ENCODE measurements at places on chromosomes 4 and X.

DNA sequence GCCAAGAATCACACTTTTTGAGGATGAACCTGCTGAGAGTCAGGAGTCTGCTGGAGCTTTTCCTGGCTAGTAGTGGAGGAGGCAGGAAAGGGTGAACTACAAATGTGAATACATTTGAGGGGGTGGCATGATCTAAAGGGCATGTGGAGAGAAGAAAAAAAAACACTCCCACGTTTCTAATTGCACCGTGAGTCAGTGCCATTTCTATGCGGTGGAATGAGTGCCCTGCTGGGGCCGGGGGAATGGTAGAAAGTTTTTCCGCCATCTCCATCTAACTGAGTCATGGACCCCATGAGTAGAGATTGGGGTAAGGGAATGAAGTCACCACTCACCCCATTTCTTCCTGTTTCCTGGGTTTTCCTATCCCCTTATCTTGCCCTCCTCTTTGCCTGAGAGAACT, 19.8 kb downstream of the BEX3 start:
- no peak for DNase-seq

DNA sequence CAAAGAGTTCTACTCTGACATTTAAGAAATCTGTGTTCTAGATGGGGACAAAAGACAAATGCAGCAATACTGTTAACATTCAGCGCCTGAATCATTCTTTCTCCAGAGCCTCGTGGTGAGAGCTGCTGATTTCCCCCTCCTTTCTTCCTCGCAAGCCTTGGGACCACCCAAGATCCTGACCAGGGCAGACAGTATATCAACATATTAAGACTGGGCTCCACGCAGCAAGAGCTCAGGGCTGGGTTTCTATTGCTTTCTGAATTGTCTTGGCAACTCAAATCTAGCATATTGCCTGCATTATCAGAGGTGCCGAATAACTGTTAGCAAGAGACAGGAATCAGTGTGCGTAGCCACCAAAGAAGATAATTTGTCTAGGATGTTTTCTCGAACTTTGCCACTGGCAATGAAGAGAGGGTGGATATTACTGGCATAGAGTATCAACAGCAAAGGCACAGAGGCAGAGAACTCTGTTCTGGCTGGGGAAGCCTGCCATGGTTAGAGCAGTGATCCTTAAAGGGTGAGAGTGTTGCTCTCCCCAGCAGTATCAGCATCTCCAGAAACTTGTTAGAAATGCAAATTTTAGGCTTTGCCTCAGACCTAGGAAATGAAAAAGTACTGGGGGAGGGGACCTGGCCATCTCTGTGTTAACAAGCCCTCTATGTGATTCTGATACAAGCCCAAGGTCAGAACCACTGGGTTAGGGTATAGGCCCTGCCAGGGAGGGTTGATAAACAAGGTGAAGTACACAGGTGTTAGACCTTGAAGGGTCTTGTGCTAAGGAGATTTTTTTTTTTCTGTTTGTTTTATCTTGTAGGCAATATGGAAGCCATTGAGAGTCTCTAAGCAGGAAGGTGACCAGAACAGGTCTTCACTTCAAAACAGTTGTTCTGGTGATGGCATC, 46.2 kb upstream of the MID1IP1 start:
- no peak for DNase-seq

- no peak for DNase-seq
These were observed 111.6 kb downstream of the BTC start for GRCh38 chr4:74682567-74683359.

GRCh38 chr4:185845966-185846365, 34.0 kb upstream of the SORBS2 start:
- DNase-seq: no peak

DNA sequence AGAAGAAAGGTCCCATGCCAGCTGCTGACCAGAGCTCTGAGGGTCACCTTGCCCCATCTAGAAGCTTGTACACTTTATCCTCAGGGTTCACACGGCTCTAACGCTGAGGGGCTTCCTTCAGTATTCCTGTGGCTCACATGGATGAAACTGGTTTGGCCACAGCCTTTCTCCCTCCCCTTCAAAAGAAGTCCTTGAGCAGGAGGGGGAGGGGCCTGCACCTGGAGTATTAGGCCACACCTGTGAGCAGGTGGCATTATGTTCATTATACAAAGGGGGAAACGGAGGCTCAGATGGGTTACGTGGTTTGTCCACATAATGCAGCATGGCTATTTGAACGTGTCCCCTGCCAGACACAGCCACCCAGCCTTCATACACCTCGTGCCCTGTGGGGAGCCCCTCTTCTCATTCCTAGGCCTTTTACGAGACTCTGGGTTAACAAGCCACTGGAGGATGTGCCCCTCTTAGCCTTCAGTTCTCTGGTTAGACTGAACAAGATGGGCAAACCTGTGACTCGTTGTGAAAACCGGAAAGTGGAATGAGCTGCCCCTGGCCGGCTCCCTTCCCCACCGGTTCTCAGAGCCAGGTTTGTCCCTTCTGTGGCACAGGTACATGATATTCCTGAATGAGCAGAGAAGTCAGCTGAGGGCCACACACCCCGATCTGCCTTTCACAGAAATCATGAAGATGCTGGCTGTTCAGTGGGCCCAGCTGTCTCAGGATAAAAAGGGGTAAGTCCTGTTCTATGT, 27.2 kb upstream of the JAKMIP1 start:
- no peak for DNase-seq

DNA sequence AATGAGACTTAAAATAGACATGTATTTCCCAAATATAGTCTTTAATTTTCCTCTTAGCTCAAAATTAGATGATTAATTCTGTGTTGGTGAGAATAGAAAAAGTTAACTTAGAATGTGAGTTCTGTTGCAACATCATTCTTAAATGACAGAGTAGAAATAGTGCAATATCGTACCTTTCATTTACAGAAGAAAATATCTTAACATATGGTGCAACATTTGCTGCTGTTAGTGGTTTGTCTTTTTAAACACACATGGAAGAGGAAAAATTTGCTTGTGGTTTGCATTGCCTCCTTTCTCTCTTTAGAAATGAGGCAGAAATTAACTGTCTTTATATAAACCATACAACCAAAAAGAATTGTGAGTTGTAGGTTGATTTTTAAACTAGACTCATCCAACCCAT, 39.3 kb upstream of the FHDC1 start:
- DNase-seq: no peak

DNA sequence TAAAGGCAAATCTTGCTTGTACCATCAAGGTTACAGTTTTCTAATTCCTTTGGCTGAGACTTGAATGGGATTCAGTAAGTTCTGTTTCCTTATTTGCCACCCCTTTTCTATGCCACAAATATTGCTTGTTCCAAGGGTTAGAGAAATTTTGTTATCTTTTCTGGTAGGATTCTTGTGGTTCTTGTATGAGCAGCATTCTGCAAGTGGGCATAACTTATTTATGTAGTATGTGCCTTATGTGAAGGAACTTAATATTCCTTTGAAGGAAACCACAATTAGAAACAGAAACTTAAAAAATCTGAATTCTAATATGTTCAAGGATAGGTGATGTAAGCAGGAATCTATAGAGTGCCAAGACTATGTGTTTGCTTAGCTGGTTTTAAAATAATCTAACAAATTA, 53.1 kb upstream of the TSPAN5 start:
- no peak for DNase-seq

DNA sequence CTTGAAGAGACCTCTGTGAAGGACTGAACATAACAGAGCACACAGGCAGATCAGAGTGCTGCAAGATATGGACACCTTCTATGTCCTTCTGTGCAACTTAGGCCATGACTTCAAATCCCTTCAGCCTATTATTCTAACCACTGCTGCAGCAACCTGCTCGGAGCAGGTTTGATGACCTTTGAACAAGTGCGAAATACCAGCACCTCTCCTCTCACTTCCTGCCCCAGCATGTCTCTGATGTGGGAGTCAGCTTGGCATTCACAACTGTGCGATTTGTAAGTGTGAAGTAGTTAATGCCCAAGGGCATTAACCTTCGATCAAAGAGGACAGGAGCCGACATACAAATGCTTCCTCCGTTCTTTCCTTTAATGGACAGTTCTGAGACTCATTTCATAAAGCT, 1.6 kb upstream of the EXOC1 start:
- DNase-seq: no peak

DNA sequence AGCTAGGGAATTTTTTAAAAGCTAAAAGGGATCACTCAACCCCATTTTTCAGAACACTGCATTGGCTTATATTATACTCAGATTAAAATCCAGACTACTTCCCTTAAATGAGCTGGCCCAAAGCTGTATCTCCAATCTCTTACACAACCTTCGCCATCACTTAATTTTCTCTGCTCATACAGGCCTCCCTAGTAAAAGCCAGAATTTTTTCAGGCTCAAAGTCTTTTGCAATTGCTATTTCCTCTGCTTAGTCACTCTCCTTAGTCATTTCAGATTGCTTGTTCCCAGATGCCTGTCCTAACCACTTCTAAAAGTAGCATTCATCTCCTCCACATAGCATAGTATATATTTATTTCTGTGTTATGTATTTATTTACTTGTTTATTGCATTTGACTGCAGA, 1587.9 kb upstream of the ADGRL3 start:
- no peak for DNase-seq

GRCh38 chr4:102717448-102718092, 43.2 kb downstream of the MANBA start:
- DNase-seq: no peak

GRCh38 chr4:184142121-184143000, 75.3 kb downstream of the ENPP6 start:
- DNase-seq: no peak

DNA sequence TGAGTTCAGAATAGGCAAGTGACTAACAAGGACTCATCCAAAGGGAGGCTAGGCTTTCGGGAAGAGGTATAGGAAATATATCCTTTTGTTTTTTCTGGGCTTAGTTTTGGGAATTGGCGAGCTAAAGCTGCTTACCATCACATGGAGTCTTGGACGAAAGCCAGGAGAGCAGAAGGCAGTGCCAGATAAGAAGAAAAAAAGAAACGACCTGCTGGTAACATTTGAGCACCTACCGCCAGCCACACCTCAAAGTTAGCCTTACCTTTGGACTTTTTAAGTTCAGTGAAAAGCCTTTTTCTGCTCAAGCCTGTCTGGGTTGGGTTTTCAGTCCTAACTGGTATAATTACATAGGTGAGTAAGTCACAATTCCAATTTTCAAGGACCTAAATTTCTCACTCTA, 85.1 kb upstream of the LCORL start:
- no peak for DNase-seq

DNA sequence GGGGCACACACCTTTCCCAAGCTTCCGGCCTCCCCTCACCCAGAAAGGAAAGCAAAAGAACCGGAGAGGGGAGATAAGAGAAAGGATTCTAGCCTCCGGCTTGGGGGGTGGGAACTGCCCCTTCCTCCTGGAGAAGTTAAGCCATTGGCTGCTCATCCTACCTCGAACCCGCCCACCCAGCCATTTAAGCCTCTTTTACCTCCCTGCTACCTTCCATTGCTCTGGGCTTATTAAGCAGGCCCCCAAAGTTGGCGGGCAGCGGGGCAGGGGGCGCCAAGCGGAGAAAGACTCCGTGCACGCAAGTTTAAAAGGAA, 2.3 kb downstream of the MAML3 start:
- peak; percentile 89 for DNase-seq

- no peak for DNase-seq
These were observed at the start of gene GABRG1 for GRCh38 chr4:46123913-46124755. Gene GABRG1 (minus strand): TSS chr4:46124054. CDS start chr4:46123913, 141 bp downstream.

DNA sequence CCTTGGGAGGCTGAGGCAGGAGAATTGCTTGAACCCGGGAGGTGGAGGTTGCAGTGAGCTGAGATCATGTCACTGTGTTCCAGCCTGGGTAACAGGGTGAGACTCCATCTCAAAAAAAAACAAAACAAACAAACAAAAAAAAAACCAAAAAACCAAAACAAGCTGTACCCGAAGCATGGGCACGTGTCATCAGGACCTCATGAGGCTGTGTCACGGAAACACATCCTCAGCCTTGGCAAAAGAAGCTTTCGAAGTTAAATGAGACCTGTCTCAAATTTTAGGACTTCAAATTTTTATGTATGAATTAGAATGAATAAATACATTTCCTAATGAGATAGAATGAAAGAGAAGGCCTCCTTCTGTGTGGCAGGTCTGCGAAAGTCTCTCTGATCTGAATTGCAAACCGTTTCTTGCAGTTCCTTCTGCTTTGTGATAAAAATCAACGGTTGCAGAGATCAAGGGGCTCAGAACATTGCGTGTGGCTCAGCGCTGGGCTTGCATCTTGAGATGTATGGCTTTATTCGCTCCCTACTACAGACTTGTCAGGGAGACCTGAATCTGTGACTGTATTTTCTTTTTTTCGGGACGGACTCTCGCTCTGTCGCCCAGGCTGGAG, 19.5 kb upstream of the CRLF2 start:
- DNase-seq: peak; percentile 20

GRCh38 chrX:24925430-24925829, 90.3 kb downstream of the ARX start:
- DNase-seq: no peak

- no peak for DNase-seq
These were observed 14.8 kb downstream of the ARHGEF6 start for GRCh38 chrX:136765821-136766356.

DNA sequence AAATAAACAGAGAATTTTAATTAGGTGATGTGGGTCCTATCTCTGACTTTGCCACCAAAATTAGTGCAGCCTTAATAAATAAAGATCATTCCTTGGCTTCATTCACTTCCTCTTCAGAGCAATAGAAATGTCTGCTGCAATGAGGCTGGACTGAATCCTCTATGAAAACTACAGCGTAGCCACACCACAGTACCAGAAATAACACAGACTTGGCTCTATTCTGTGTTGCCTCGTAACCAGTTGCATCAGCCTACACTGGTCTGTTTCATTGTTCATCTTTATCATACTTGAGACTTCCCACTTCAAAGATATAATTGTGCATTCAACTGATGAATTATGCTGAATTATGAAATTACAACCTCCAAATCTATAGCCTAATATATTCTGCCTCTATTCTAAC, 15.8 kb downstream of the GLRA3 start:
- no peak for DNase-seq

- DNase-seq: no peak
These were observed 355.2 kb upstream of the GALNT7 start for GRCh38 chr4:172813359-172813923.

DNA sequence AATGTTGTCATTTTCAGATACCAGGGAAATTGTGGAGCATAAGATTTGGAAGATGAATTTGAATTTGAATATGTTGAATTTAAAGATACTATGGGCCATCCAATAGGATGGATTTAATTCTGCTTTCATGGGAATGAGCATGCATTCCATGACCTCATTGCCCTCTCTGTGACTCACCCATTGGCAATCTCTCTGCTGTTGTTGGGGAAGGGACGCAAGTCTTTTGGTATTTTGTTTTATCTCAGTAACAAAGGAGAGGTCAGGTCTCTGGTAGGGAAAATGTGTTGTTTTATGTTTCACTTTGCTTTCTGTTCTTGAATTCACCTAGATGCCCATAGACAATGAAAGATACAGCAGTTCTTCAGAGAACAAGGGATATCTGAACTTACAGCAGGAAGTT, 42.1 kb upstream of the MAGEA4 start:
- DNase-seq: no peak

GRCh38 chr4:609400-610050, 15.8 kb upstream of the PDE6B start:
- no peak for DNase-seq

GRCh38 chr4:52103319-52103718, 52.2 kb downstream of the SPATA18 start:
- no peak for DNase-seq

Measured in left forelimb (tissue), 1 donor.